ENCODE measurements at places on chromosomes 13 and 19. TPM values are rescaled to one million over a fixed set of nuclear protein-coding genes. Genes with fewer than 3 reads are reported as not detected.

Gene TEX29
- not detected for total RNA-seq

DNA sequence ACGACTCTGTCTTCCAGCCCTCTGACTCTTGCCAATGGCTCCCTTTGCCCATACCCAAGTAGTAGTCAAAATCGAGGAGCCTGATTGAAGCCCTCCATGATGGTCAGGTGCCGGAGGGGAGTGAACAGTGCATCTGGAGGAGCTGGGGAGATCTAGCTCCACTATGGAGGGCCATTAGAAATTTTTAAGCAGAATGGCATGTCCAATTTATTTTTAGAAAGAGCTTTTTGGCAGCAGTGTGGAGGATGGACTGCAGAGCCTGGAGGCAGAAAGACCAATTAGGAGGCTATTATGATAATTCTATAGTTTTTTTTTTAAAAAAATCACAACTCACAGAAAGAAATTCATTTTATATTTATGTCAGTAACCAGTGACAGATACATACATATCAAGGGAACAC is 92.7 kb upstream of the SLC7A1 start:
- no peak for DNase-seq

DNA sequence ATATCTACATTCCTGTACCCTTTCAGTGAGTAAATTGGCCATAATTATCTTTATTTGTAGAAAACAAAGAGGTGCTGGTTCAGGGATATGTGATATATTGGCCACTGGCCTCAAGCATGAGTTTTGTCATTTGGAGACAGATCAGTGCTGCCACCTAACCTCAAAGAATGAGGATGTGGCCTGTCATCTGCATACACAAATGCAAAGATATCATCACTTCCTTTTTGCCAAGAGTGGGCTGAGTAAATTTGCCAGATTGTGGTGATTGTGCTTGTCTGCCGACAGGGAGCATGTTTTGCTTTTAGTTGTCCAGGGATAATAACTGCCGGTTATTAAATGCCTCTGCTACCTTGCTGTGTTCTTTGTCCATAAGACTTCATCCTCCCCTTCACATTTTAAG is 44.2 kb downstream of the WASF3 start:
- no peak for DNase-seq

DNA sequence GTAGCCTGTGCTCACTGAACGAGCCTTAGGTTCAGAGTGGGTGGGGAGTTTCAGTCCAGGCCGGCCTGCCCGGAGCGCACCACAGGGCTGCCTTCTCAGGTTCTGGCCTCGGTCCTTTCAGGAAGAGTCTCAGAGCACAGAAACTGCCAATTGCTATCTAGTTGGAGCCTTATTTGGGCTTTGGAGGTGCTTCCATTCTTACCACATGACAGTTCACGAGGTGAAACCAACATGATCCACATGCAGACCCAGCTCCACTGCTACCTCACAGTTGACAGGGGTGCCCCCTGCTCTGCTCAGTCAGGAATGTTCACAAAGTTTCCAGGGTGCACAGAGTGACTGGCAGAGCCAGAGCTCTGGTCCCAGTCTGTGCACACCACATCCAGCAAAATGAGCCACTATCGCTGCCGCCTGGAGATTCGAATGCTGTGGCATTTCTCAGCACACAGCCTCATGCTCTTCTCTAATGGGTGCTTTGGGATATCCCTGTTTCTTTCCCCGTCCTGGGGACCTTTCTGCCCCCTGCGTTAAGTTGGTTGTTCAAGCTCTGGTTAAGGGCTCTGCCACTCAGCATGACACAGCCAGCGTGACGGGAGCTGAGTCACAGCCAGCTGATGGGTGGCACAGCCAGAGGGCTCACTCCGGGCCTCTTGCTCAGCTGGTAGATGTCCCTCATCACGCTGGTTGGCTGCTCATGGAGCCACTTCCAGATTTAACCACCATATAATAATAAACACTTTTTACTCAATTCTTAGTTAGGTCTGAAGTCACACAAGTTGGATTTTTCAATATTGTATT is 7.5 kb upstream of the SACS start:
- no peak for DNase-seq

Gene NKG7
- not detected for total RNA-seq

- DNase-seq, result no peak
These were observed 16.5 kb downstream of the ARHGEF7 start for GRCh38 chr13:111131611-111132010.

DNA sequence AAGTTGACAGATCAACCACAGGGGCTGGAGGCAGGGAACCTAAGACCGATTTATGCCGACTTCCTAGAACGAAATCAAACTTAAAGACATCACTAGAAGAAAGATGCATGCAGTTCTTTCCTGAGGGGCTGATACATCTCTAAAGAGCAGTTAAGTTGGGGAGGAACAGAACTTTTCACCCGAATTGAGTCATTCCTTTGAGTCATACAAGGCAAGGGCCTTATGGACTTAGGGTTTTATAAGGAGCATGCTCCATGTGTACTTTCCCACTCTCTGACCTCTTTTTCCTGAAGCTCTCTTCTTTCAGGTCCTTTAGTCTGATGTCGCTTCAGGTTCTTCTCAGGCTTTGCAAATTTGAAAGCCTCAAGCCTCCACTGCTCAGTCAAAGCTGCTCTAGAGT is 7.9 kb upstream of the FBXL3 start:
- no peak for DNase-seq

DNA sequence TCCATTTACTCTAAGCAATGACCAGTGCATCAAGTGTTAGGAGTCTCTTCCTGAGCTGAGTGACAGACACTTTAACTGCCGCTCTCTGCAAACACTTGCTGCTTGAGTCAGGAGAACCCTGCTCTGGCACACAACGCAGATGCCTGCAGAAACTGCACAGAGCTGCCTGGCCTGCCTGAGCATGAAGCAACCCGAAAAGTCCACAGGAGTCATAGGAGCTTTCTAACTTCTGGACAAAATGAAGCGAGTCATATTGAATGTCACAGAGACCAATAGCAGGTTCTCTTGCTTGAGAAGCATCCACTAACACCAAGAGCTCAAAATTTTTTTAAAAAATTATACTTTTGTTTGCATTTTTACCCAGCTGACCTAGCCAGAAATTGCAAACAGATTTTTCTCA is 232.4 kb downstream of the LHFPL6 start:
- DNase-seq, result no peak

- DNase-seq, result peak; percentile 34
These were observed 8.0 kb downstream of the ATP4A start for GRCh38 chr19:35555301-35556005.

- no peak for DNase-seq
These were observed 153.8 kb upstream of the UBL3 start for GRCh38 chr13:30004204-30004603.

DNA sequence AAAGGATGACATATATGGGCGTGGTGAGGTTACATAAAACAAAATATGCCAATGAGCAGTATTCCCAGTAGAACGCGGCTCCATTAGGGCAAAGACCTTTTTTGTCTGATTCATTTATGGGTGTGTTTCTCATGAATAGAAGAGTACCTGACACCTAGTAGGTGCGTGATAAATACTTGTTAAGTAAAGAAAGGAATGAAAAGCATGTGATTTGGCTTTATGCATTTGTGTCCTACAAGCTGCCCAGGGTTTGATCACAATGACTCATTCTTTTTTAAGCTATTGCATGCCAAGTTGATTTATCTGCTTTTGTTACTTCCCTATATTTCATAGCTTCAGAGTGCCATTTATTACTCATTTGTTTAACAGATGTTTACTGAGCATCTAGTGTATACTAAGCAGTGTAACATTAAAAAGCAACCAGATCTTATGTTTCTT is 19.1 kb upstream of the KCTD4 start:
- no peak for DNase-seq

Gene ZNF558
- 13.2 TPM for total RNA-seq

DNA sequence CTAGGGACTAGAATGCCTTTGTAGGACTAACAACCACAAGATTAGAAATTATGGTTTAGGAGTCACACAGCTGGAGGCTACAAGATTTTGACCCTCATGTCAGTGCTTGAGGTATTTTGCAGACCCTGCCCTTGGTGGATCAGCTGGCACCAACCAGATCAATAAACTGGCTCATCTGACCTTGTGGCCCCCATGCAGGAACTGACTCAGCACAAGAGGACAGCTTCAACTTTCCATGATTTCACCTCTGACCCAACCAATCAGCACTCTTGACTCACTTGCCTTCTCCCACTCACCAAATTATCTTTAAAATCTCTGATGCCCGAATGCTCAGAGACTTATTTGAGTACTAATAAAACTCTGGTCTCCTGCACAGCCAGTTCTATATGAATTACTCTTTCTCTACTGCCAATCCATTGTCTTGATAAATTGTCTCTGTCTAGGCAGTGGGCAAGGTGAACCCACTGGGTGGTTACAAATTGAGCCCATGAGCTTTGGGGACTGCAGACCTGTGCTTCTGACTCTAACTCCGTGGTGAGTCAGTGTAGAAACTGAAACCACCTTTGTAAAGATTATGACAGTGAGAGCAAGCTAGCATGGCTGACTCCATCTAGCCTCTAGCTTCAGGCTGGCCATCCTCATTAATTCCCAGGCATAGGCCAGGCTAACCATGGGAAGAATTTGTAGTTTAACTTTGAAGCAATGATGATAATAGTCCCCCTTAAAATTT is 33.9 kb upstream of the CEACAM8 start:
- no peak for DNase-seq

- DNase-seq, result no peak
These were observed 4.4 kb downstream of the TMEM86B start for GRCh38 chr19:55224038-55224665.

DNA sequence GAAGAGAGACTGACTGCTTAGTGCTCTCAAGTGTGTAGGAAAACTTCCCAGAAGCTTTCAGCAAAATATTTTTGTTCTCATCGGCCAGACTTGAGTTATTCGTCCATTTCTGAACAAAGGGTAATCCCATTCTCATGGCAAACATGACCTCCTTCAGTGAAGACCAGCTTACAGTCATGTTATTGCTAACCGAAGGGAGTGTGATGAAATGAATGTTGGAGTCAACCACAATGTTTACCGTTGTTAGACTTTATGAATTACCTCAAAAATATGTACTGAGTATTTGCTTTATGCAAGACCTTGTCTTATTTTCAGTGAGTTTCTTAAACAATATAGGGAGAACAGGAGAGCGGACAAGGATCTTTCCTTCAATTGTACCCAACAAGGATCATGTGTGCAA is 228.6 kb downstream of the LMO7 start:
- DNase-seq, result no peak

Gene MBD3L2
- total RNA-seq, result not detected

- DNase-seq, result no peak
These were observed 41.4 kb downstream of the DEDD2 start for GRCh38 chr19:42175952-42176648.

GRCh38 chr13:30466841-30467252 is 1.1 kb upstream of the HMGB1 start:
- DNase-seq, result no peak

Gene TINCR
- total RNA-seq, result not detected

Gene TPT1
- total RNA-seq, result 1,254 TPM

DNA sequence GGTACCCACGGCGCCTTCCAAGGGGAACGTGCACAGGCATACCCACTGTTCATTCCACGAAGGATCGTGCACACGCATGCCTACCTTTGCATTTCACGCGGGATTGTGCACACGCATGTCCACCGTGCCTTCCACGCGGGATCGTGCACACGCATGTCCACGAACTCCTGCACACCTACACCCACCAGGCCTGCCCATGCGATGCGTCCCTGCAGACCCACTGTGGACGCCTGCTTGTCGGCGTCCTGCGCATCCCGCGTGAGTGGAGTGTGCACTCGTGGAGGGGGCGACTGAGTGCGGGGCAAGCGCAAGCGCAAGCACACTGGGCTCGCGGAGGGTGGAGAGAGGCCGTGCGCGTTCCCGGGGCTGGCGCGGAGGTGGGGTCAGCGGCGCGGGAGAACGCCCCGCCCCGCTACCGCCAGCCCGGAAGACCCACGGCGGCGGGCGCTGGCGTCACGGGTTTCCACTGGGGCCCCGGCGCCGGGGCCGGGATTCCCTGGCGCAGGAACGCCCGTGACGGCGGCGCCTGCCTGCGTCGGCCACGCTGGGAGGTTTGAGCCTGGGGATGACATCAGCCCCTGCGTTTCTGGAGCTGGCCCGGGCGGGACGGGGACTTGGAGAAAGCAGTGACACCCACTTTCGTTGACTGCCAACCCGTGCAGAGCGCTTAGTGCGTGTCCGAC is 18.7 kb downstream of the GADD45B start:
- peak; percentile 80 for DNase-seq

- no peak for DNase-seq
These were observed 9.8 kb upstream of the SIAH3 start for GRCh38 chr13:45861322-45861721.

GRCh38 chr13:37601648-37602440 is 3.3 kb upstream of the POSTN start:
- DNase-seq, result no peak

Gene TSHZ3
- total RNA-seq, result 3.0 TPM

Gene RFXAP
- total RNA-seq, result 0.33 TPM

Gene GZMM
- total RNA-seq, result not detected

DNA sequence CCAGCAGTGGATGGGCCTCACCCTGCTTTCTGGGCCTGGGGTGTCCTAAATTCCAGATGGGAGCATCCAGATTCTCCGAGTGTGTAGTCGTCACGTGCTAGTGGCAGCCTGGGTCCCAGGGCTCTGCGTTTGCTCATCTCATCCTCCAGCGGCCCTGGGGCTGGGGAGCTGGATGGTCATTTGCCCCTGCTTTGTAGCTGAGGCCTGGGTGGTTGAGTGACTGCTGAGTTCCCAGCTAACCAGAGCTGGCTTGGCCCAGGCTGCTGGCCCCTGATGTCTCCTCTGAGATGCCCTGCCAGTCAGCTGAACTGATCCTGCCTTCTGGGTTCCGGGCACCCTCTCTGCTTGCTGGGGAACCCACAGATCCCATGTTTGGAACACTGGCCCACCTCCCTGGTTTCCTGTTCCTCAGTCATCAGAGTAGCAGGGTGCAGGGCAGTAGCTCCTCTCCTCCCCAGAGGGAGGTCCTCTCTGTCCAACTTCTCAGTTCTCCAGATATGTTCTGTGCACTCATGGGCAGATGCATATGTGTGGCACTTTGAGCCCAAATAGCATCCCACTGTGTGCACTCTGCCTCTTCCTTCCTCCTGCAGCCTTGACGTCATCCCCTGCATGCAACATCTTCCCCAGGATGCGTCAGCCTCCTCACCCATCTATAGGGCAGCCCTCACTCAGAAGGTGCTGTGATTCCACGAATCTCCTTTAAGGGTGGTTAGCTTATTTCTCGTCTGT is 22.4 kb upstream of the CRTC1 start:
- no peak for DNase-seq

DNA sequence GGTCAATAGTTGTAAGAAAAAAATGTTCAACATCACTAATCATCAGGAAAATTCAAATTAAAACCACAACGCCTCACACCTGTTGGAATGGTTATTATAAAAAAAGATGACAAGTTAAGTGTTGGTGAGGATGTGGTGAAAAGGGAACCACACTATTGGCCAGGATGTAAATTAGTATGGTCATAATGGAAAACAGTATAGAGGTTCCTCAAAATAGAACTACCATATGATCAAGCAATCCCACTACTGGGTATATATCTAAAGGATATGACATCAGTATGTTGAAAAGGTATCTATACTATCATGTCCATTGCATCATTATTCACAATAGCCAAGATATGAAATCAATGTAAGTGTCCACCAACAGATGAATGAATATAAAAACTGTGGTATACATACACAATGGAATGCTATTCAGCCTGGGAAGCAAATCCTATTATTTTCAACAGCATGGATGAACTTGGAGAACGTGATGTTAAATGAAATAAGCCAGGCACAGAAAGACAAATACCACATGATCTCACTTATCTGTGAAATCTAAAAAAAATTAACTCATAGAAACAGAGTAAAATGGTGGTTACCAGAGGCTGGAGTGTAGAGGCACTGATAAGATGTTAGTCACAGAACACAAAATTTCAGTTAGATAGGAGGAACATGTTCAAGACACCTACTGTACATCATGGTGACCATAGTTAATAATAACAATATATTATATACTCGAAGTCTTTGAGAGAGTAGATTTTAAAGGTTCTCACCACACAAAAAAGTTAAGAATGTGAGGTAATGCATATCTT is 56.6 kb downstream of the TBC1D4 start:
- no peak for DNase-seq

Measured in body of pancreas (tissue), 4 donors.